ENCODE measurements at places on chromosomes 12 and 14.

GRCh38 chr14:81269100-81269978 lies 48.6 kb upstream of the GTF2A1 start:
- DNase-seq, result peak; percentile 22

DNA sequence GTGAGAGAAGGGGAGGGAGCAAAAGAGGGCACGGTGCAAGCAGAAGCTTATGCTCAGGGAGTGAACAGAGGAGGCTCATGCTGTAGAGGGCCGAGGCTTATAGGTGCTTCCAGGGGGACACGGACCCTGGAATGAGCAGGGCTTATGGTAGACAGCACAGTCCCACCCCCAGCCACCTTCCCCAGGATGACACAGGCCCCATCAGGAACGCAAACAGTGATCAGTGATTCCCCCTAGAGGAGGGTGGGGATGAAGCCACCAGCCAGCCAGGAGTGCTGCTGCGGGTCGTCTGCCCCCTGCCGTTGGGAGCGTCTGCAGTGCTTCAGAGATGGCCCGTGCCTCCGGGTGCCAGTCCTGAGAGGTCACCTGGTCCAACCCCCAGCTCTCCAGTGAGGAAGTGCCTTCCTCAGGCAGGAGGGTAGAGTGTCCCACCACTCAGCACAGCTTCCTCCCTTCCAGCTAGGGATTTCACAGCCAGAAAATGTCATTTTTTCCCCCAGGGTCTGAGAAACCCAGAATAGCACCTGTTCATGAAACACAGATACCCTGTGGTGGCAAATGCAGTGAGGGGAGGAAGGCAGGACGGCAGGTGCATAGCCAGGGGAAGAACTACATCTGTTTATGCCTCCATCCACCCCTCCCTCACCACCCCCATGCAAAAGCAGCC lies 60.7 kb downstream of the SLC6A12 start:
- no peak for DNase-seq

DNA sequence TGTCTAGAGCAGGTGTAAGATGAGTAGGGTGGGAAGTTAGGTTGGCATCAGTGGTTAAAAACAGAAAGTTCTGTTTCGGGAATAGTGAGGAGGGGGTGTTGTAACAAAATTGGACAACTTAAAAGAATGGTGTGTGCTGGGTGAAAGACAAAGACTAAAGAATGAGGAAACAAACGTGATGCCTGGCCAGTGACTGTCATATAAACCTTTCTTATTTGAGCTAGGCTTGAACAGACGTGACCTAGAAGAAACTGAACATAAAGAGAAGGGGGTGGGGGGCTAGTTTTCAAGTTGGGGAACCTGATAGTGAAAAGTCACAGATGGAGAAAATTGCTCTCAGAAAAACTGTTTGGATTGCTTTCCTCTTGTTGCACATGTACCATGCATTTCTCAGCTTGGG lies 39.6 kb downstream of the RAD52 start:
- no peak for DNase-seq

- no peak for DNase-seq
These were observed 116.7 kb downstream of the PRKCH start for GRCh38 chr14:61438036-61438435.

- no peak for DNase-seq
These were observed 155.9 kb downstream of the CALM1 start for GRCh38 chr14:90552465-90553297.

DNA sequence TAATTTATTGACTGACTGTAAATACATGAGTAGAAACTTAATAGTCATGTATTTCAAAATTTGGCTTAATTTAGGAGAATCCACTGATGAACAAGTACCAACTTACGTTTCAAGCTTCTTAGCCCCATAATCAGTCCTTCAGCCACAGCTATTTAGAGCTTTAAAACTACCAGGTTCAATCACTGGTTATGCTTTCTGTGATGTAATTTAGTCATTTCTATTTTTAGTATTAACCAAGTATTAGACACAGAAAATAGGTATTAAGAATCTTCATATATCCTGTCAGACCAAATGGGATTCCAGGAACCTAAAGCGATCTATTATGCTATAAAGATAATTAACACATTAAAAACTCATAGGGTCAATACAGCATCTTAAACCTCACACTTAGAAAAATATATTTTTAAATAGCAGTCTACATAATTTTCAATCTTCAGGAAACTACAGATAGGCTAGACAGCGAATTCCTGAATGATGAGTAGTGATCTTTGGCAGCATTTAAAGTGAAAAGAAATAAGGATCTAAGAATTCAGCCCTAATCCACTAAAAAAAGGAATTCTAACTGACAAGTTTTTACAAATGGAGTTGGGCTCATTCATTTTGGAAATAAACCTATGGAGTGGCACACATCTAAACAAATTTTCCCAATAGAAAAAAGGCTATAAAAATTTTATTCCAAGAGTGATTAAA lies 51.5 kb downstream of the ZC3H14 start:
- peak; percentile 35 for DNase-seq

DNA sequence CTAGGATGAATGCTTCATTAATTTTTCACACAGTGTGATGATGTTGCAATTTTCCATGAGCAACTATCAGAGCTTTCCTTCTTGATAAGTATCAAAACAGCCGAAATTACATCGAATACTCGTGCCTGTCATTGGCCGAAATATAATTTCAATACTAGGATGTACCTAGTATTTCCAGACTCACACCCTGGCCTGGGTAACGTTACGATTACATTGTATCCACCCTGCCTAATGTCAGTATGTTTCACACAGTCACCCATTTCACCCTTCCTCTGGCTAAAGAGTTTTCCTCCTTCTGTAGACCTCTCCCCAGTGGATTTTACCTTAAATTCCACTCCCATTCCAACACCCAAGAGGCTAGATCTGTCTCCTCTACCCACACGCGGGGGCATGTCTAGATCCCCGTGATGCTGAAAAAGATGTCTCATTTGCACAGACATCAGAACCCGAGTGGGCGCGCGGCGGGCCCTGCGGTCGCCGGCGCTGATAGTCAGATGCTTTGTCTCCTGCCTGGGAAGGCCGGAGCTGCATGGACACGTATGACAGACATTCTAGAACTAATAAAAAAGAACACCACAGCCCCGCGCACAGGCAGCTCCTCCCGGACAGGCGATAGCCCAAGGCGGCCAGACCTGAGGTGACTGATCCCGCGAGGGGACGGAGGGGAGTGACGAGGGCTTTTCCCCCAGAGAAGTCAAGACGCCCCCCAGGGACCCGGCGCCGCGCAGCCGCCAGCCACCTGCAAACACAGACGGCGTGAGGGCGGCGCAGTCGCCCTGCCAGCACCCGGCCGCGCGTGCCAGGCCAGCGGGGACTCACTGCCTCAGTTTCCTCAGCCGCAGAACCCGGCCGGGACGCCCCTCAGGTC lies 723 bp downstream of the KIF21A start:
- no peak for DNase-seq

DNA sequence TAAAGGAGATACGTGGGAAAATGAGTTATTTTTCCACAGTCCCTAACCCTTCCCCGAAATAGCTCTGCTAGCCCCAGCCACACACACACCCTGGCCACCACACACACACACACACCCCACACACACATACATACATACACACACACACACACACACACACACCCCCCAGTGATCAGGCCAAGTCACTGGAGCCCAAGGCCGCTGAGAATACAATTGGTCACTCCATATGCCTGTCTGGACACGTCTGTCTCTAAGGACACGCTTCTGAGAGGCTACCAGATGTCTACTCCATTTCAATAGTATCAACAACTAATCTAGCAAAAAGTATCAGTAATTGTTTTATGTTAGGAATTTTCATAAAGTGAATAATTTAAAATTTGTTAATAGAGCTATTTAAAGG lies 13.0 kb upstream of the DIABLO start:
- DNase-seq, result no peak

DNA sequence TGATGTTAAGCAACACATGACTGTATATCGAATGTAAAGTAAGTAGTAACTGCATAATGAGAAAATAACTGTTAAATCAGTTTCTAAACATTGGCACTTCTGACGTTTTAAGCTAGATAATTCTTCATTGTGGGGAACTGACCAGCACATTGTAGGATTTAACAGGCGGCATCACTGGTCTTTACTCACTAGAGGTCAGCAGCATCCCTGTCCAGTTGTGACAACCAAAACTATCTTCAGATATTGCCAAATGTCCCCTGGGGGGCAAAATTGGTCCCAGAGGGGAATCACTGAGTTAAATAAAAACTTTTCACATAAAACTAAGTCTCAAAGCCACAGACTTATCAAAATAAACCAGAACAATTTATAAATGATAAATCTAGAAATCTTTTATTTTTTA lies 65.3 kb downstream of the BLTP3B start:
- DNase-seq, result no peak

DNA sequence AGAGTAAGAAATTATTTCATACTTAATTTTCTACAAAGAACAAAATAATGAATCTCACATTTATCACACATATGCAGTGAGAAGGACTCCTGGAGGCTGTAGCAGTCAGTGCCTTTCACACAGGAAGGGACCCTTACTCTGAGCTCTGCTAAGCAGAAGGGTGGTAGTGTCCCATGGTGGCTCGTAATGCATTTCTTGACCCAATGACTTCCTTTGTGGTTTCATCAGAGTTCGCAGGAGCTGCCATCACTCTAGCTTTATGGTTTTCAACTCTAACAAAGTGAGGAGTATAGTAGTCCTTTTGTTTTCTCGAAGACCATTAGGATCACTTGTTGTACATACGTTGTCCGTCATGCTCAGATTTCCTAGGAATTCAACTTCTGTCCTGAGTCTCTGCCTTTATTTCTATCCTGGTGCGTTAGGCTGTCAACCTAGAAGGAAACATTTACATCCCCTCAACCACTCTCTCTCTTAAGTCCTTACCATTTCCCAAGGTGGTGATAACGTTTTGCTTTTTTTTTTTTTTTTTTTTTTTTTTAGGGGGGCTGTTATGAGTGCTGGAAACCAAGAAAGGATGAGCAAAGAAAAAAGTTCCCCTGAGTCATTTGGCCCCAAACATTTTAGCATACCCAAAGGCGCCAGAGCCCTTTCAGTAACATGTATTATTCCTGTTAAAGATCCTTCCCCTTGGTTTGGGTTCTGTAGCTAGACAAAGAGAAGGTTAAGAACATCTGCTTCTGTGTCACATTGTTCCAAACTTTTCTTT lies 37.2 kb downstream of the GABARAPL1 start:
- DNase-seq, result no peak

DNA sequence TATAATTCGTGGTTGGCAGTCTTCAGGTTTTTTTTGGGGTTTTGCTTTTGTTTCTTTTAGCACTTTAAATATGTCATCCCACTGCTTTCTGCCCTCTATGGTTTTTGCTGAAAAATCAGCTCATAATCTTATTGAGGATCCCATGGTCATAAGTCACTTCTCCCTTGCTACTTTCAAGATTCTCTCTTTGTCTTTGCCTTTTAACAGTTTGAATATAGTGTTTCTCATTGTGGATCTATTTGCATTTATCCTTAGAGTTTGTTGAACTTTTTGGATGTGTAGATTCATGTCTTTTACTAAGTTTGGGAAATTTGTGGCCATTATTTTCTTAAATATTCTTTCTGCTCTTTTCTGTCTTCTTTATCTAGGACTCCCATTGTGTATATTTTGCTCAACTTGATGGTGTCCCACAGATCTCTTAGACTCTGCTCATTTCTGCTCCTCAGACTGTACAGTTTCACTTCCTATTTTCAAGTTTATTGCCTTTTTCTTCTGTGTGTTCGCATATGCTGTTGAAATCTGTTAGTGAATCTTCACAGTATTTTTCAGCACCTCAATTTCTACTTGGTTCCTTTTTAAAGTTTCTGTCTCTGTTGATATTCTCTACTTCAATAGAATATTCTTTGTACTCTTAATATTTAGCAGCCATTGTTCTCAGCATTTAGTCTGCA lies 70.8 kb downstream of the WNK1 start:
- no peak for DNase-seq

DNA sequence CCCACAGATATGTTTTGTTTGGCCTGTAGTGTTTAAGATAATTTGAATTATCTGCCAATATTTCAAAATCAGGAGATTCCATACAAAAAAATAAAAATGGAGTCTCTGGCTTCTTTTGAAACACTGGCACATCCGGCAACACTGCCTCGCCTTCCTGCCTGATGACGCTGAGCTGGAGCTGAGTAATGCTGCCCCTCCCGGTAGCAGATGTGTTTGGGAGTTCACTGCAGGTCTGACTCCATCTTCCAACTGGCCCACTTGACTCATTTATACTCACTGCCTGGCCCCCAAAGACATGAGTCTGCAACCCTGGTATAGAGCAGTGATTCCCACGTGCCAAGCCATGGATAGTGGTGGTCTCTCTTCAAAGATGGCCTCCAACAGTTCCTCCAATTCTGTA lies 7.4 kb downstream of the CIT start:
- DNase-seq, result peak; percentile 74

- DNase-seq, result no peak
These were observed 7.9 kb downstream of the HDAC7 start for GRCh38 chr12:47811581-47812484.

DNA sequence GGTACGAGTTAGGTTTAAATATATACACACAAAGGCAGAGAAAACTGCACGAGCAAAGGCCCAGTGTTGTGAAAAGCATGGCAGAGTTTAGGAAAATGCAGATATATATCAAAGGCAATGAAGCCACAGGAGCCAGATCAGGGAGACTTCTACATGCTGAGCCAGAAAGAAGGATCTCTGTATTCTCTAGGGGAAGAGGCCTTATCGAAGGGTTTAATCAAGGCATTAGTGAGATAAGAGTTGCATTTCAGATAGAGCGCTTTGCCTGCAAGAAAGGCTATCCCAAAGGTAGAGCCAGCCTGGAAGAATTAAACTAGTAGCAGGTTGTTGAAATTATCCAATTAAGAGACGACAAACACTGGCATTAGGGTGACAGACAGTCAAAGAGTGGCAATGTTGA lies 7.6 kb downstream of the PTPRO start:
- no peak for DNase-seq

- DNase-seq, result no peak
These were observed 366.8 kb downstream of the VRK1 start for GRCh38 chr14:97164021-97164420.

DNA sequence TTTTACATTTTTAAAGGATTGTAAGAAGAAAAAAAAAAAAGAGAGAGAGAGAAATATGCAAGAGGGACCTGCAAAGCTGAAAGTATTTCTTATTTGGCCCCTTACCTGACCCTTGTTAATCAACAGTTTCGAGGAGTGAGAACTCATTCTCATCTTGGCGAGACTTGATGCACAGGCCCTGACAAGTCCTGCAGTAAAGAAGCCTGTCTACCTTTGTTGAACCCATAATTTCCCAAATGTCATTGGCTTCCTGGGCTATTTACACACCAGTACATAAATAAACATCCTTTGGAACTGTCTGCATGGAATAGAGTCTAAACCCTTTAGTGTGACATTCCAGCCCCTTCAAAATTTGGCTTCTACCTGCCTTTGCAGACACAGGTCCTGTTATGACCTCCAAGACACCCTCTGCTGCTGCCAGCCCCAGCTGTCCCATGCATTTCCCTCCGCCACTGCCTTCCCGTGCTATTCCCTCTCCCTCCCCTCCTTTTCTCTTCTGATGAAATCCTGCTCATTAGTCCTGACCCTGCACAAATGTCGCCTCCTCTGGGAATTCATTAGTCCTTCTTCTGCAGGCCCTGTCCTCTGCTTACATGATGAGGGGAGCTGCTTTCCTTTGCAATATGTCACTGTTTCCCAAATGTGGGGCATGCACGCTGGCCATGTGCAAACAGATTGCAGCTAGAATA lies 35.1 kb downstream of the MYL2 start:
- no peak for DNase-seq

GRCh38 chr12:25864306-25865276 lies 93.9 kb upstream of the RASSF8 start:
- peak; percentile 44 for DNase-seq

Measured in GM04503 (cell line).